ENCODE measurements at places on chromosomes 1 and 21.

DNA sequence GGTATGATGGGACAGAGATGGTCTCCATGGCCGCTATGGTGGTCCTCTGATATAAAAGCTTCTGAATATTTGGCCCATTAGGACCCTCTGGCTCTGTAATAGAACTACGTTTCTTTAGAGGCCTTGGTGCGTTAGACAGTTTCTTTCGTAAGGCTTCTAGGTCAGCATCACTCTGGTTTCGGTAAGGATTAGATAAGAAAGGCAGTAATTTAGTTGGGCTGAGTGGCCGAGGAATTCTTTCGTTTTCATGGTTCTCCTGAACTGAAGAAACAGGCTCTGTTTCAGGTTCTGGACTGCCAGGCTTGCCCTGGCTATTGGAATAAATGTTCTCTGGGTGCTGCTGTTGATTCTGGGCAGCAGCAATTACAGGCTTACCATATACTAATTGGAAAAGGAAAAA, 49.5 kb downstream of the TP53BP2 start:
- DNase-seq, result no peak

GRCh38 chr1:201748335-201748734, 80.6 kb upstream of the IPO9 start:
- no peak for DNase-seq

- DNase-seq, result no peak
These were observed 27.6 kb downstream of the CD244 start for GRCh38 chr1:160834945-160835565.

GRCh38 chr1:89810880-89811279, 10.0 kb upstream of the LRRC8D start:
- DNase-seq, result no peak

- DNase-seq, result peak; percentile 39
These were observed 1.4 kb upstream of the RBM15 start for GRCh38 chr1:110337704-110338308.

GRCh38 chr1:23897083-23897482, 16.1 kb downstream of the CNR2 start:
- no peak for DNase-seq

DNA sequence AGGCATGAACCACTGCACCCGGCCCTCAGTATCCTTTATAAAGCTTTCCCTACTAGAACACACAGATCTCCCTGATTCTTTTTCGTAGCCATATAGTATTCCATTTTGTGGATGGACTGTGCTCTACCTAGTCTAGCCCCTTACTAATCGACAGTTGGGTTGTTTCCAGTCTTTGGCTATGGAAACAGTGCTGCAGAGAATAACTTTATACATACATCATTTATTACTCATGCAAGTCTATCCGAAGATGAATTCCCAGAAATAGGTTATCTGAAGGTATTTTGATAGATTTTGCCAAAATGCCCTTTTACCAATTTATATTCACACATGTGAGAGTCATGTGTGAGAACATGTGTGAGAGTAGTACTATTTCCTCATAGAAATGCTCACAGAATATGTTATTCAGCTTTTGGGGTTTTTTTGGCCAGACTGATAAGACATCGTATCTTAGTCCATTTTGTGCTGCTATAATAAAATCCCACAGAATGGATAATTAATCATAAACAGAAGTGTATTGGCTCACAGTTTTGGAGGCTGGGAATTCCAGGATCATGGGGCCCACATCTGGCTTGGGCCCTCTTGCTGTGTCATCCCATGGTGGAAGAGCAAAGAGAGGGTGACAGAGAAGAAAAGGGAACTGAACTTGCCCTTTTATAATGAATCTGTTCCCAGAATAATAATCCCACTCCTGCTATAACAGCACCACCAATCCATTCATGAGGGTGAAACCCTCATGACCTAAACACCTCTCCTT, 17.3 kb upstream of the FGR start:
- no peak for DNase-seq

DNA sequence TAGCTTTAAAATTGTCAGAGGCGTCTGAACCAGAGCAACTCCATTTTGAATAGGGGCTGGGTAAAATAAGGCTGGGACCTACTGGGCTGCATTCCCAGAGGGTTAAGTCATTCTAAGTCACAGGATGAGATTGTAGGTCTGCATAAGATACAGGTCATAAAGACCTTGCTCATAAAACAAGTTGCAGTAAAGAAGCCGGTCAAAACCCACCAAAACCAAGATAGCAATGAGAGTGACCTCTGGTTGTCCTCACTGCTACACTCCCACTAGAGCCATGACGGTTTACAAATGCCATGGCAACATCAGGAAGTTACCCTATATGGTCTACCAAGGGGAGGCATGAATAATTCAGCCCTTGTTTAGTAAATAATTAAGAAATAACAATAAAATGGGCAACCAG, 143.6 kb downstream of the GABPA start:
- DNase-seq, result no peak

GRCh38 chr21:27475363-27475955, 508.6 kb upstream of the ADAMTS5 start:
- no peak for DNase-seq

GRCh38 chr1:178086766-178087165, 7.1 kb upstream of the RASAL2 start:
- DNase-seq, result no peak

GRCh38 chr1:208781391-208782045, 537.3 kb upstream of the PLXNA2 start:
- DNase-seq, result no peak

DNA sequence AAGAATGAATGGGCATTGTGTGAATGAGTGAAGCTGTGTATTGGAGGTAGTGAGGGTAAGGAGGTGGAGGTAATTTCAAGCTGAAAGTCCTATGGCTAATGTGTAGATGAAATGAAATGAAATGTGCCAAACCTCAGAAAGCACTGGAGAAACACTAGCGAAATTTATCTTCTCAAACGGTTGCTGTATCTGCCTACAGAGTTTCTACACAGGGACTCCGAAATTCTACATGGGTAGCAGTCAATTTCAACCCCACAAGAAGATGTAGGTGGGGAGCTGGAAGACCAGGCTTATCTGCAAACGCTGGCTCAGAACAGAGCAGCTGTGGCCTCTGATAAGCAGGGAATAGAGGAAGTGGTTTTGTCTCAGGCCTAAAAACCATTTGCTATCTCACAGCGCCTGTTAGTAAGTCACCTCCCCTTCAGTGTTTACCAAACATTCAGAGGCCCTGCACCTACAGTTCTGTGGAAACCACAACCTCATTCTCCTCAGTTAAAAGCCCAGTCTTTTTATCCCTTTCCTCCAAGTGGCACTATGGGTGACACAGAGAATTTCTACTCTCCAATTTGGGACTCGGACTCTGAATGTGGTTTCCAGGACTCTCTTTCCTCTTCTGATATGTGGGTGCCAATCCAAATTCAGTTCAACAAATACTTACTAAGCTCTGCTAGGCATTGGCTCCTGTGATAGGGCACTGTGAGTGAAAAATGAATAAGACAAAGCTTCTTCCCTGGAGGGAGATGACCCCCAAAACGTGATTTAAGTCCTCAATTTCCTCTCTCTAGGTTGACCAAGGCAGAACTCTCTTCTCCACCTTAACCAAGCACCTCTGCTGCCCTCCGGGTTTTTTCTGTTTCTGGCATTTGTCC, 17.2 kb upstream of the SLAMF6 start:
- peak; percentile 13 for DNase-seq

DNA sequence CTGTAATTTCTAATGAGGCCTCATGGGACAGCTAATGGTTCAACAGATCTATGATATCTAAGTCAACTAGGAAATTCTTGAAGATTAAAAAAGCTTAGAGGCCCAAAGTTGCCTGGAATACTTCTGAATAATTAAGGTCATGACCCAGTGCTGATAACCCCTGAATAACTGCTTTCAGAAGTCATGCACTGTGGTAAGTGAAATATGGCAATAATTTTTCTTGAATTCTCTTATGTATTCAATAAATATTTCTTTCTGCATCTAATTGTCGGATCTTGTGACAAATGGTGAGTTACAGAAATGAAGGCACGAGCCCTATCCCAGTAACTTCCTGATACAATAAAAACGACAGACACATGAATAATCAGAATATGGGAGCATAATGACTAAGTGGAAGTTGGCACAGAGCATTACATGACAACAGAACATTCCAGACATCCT, 219.3 kb upstream of the GREM2 start:
- no peak for DNase-seq

GRCh38 chr21:14602382-14602958, 56.4 kb upstream of the SAMSN1 start:
- no peak for DNase-seq

GRCh38 chr1:61285371-61285885, 203.1 kb downstream of the NFIA start:
- no peak for DNase-seq

DNA sequence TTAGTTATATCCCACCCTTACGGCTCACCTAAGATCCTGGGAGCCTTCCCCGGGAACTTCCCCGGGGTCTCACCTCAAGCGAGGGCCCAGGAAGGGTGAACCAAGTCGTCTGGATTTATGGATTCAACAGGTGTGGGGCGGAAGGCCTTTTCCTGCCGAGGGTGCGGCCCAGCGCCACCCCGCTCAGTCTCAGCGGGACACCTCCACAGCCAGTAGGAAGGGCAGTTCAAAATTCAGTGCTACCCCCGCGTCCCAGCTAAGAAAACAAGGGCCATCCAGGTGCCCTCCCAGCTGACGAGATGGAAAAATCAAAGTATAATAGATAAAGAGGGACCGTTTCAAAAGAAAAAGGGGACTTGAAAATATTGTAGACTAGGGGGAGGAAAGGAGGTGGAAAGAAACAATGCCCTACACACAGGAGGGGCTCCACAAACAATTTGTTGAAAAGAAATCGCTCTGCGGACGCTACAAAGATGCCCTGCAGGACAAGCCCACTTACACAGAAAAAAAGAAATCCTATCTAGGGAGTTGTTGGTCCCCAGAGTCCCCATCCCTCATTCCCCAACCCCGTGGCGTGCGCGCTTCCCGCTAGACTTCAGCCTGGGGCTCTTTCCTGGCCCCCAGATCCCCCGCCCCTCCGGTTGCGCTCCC, 1.3 kb downstream of the SLC2A1 start:
- DNase-seq, result no peak

DNA sequence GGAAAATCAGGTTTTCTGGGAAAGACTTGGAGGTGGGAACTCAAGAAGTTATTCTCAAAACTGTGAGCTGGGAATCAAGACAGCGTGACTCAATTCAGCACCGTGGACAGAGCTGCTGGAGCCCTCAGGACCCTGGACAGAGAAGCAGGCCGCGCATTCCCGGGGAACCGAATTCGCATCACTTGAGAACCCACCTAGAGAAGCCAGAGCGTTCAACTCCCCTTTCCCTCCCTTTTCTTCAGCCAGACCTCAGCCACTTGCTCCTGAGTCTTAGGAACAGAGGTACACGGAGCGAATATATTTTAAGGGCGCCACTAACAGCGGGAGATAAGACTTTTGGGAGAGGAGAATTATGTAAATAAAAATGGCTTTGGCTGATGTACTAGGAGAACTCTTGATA, 2.0 kb upstream of the LIN28A start:
- DNase-seq, result peak; percentile 76

- DNase-seq, result no peak
These were observed 8.2 kb upstream of the ST6GALNAC3 start for GRCh38 chr1:76066394-76066793.

- DNase-seq, result no peak
These were observed 65.9 kb downstream of the MACF1 start for GRCh38 chr1:39270368-39270767.

- peak; percentile 19 for DNase-seq
These were observed 61.4 kb downstream of the OLFML2B start for GRCh38 chr1:161962091-161962887.

DNA sequence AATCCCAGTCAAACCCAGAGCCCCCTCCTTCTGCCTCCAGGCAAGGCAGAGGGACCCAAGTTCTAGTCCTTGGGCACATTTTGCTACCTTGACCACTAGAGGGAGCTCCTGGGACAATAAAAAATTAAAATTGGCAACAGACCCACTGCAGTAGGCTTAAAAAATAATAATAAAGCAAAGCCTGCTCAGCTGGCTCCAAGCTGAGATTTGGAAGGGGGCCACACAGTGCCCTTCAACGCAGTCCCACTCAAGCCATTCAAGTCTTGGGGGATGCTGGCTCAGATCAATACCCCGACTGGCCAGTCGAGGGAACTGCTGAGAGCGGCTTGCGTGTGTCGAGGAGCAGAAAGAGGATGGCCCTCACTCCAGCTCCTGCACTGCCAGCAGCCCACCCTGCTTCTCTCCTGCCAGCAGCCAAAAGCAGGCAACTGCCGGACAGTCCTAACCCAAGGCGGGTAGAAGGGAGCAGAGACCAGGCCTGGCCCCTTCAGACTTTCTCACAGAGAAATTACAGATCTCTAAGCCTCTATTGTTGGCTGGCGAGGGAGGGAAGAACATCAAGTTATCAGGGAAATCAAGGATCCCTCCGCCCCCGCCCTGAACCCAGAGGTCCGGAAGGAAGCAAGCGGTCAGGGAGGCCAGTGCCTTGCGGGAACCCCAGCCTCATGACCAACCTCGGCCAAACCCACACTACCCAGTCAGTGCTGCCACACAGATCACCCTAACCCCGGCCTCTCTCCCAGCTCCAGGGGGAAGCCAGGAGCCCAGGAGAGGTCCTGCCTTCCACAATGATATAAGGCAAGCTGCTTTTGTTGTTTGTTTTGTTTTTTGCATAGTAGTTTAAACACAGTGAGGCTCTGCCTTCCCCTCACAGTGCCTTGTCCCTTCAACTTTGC, 4.9 kb upstream of the ALDH4A1 start:
- peak; percentile 39 for DNase-seq

DNA sequence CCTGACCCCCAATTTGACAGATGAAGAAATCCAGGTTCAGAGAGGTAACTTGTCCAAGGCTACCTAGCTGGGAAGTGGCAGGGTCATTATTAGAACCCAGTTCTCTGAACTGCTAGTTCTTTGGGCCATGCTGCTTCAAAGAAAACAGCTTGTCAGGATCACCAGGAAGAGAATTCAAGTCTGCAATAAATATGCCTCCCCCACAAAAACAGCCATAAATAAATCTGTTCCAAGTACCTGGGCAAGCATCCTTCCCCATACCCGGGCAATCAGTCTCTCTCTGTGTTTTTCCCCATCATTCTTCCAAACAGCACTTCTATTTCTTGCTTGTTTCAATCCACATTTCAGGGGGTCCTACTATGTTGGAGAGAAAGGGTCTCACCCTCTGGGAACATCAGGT, 34.1 kb downstream of the SLC9A1 start:
- no peak for DNase-seq

Data from stimulated activated CD4-positive, alpha-beta T cell treated with anti-CD3 and anti-CD28 coated beads, Interleukin-4, amount 100 ng/mL, for 1 hour (primary cell).